HS-5 (cell line): ENCODE measurements at places on chromosomes 7 and 10.
A peak's percentile ranks its signal among the peaks of the same experiment; 100 is the strongest.

DNA sequence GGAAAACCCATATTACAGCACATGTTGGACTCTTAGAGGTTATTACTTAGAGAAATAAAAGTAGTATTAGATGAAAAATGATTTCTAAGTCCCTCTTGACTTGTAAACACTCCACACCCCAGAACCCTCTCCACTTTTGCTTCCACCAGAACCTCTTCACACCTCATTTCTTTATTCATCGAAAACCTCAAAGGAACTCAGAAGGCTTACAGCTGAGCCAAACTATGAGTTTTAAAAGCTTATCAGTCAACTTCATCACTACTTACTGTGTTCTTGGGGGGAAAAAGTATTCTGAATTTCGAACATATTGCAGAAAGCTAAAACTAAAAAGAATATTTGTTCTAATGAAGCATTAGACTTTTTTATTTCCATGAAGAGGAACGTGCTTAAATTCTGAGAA lies 547.8 kb upstream of the STEAP1 start:
- DNase-seq = no peak

DNA sequence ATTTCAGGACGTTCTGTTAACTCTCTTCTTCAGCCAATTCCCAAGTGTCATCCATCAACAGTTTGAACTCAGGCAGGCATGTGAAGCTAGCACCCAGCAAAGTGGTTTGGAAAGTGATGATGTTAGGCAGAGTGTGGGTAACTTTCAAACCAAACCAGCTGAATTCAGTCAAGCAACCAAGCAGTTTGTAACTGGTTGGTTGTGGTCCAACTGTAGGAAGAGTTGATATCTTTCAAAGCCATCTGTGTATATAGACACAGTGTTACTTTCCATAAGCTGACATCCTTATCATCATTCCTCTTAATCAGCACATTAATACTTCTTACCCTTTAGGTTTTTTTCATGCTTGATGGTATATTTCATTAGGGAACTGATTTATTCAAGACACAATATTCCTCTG lies 72.2 kb upstream of the NUPR2 start:
- DNase-seq = no peak

DNA sequence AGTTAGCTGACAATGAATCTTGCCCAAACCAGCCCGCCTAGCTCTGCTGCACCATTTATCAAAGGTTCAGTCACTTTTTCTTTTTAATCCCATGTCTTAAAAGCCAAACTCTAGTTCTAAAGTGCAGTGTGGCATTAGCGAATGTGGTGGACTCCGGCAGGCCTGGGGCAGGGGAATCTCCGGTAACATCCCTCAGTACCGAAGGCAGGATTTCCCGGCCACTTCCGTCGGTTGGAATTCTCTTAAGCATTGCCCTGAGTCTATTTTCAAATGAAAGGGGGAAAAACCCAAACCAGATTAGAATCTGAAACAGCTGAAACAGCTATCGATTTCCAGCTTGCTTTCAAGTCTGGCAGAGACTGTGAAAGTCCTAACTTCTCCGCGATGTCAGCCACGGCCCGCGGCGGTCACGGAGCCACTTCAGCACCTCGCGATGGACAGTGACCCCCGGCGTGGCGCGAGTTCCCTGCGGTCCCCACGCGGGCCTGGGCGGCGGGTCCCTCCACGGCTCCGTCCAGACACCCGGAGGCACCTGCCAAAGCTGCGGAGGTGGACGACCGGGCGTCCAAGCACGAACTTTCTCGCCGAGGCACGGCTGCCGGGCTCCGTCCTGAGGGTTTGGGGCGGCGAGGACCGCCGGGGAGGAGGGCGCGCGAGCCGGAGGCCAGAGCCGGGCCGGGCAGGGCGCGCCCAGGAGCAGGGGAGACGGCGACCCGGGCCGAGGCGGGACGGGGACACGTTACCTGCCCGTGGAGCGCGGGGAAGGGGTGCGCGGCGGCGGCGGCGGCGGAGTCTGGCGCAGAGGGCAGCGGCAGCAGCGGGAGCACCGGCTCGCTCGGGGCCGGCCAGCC lies 745 bp downstream of the TCERG1L start:
- no peak for DNase-seq

DNA sequence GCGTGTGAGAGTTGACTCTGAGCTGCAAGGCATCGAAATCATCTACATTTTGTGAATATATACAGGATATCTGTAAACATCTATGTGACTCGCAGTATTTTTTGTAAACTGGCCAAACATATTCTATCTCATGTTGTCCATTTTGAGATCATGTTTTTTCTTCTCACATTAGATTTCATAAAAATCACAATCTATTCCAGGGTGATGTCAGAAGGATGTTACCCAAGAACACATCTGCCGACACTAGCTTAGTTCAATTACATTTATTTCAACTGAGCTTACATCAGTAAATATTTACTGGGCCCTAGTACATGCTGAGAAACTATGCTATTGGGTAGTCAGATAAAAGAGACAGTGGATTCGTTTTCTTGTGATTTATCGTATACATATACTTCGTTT lies 2.5 kb upstream of the BUB3 start:
- DNase-seq = no peak

DNA sequence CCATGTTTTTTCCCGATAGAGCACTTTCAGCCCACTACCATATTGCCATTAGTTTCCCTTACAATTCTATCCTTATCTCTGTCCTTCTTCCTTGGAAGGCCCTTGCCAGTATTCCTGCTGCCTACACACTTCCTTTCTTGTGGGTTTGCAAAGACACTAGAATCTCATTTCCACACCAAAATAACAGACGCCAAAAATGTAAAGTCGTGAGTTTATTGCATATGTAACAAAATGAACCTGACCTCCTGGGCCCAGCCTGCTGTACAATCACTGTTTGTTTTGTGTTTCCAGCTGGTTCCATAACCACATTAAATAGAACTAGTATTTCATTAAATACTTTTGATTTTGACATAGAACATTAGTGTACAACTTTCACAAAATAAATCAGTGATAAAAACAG lies 116.7 kb downstream of the SMURF1 start:
- no peak for DNase-seq

DNA sequence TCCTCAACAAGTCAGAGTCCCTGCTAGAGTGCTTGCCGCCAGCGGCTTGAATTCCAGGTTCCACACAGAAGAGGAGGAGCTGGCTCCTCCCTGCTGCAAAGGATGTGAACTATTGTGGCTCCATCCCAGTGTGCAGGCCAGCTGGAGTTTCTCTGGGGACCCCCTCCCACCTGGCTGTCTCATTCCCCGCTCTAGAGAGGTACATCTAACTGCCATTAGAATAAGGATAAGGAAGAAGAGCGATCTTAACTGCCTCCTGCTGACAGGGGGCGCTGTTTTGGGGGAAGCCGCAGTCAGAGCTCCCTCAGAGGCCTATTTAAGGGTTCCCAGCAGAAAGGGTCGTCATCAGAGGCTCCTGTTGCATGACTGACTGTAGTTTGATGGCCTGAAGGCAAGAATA lies 40.8 kb upstream of the HECW1 start:
- no peak for DNase-seq

DNA sequence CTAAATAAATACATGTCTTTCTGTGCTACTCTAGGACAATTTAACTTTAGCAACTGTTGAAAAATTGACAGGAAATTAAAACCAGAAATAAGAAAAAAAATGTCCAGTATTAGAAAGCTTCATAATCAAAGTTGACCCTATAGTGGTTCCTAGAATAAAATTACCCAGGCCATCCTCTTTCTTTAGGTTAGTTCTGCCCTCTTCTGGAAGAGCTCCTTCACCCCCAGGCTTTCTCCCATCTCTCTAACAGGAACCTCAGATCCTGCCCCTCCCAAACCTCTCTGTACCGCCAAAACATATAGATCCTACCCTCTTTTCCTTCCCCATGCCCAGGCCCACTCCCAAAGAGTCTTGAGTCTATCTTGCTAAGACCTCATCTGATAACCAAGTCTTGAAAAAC lies 159.4 kb upstream of the CDK1 start:
- no peak for DNase-seq

DNA sequence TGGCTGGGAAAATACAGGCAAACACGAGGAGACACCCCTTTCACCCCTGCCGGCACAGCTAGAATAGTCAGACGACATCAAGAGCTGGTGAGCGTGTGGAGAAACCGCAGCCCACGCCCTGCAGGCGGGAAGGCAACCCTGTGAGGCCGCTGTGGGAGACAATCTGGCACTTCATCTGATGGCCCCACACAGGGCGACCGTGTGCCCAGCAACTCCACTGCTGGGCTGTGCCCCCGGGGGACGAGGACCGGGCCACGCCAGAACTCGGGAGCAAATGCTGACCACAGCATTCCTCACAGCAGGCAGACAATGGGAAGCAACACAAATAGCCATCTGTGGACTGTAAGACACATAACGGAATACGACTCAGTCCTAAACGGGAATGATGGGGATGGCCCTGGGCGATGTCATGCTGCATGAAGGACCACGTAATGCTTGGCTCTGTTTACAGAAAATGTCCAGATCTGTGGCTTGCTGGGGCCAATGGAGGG lies 58.9 kb downstream of the CFAP46 start:
- no peak for DNase-seq

- no peak for DNase-seq
Measured at GRCh38 chr10:3812141-3812540, 27.1 kb upstream of the KLF6 start.

GRCh38 chr7:108358553-108358952 lies 97.7 kb downstream of the NRCAM start:
- DNase-seq = peak; percentile 26

GRCh38 chr7:121002048-121002756 lies 13.7 kb downstream of the CPED1 start:
- DNase-seq = no peak

DNA sequence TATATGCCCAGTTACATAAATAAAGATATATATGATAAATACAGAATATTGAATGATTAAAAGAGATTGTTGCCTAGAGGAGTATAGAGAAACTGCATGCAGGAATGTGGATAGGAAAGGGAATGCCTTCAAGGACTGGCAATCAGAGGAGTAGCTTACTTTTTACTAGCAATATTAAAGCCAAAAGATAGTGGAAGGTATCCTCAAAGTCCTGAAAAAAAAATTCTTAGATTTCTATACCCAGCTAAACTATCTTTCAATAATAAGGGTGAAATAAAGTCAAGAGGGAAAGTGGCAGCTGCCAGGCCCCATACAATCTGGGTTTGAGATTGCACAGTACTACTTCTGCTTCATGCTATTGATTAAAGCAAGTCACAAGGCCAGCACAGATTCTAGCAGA lies 733.2 kb downstream of the GATA3 start:
- DNase-seq = no peak

DNA sequence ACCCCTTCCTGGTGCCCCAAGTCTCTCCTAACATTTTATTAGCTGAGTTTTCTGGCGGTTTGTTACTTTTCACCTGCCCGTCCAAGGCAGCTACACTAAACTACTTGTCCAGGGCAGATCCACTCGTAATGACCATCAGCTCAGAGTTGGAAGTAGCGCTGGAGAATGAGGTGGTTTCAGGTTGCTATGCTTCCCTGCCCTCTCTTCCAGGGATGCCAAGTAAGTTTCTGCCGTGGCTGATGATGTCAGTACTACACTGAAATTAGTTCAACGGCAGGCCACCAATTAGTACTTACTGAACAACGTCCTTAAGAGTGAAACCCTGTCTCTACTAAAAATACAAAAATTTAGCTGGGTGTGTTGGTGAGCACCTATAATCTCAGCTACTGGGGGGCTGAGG lies 55.2 kb downstream of the DIP2C start:
- no peak for DNase-seq

DNA sequence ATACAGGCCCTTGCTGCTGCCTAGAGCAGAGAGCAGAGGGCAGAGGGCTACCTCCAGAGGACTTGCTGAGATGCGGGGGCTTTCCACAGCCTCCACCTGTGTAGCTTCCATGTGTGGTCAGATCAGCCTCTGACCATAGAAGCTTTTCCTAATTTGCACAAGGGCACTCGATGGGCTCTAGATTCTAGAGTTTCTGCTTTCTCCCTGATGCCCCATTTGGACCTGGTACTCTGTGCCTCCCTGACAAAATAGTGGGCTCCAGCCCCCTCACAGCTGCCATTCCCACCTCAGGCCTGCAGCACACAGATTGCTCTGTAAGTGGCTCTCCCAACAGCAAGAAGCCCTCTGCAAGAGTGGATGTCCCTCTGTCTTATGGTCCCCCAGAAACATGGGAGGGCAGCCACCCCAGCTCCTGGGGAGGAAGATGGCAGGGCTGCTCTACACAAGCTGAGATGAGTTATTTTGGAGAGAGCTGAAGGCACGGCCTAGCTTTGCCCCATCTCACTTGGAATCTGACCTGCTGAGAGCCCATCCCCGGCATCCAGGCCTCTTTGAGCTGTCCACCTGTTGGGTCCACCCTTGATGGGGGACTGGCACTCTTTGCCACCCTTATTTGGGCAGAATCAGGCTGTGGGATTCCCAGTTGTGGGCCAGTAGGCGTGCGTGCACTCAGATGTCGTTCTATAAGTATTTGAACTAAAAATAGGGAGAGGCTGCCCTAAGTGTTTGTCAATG lies 16.7 kb downstream of the TMEM273 start:
- no peak for DNase-seq

- no peak for DNase-seq
Measured at GRCh38 chr7:92949748-92950147, 113.4 kb upstream of the CDK6 start.

DNA sequence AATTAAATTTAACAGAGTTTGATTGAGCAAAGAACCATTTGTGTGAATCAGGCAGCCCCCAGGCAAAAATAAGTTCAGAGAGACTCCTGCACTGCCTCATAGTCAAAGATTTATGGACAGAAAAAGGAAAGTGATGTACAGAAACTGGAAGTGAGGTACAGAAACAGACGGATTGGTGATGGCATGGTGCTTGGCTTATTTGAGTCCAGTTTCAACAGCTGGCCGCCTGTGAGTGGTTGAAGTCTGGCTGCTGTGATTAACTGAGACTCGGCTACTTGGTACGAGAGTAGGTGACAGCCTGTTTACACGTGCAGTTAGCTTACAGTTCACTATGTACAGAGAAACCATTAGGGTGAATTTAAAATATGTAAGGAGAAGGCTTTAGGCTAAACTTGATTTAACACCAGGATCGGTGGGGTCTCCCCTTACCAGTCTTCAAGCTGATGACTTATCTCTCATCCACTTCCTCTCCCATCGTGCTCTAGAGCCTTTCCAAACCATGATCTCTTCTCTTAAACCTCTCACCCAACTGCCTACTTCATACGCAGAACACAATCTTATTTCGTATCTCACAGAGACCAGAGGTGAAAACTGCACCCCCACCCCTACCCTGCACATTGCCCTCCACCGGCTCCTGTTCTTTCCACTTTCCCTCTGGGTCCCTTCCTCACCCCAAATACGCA lies 5.0 kb upstream of the MSMB start:
- no peak for DNase-seq
